Choroid plexus epithelial cell (primary cell): ENCODE measurements at places on chromosomes 2 and 18.
A peak's percentile ranks its signal among the peaks of the same experiment; 100 is the strongest.

- no peak for DNase-seq
Measured at GRCh38 chr2:237529452-237530402, 36.6 kb upstream of the PRLH start.

GRCh38 chr2:231057590-231057989 lies 923 bp downstream of the PSMD1 start:
- peak; percentile 61 for DNase-seq

GRCh38 chr2:159290289-159290907 lies 3.9 kb upstream of the WDSUB1 start:
- DNase-seq: peak; percentile 97

DNA sequence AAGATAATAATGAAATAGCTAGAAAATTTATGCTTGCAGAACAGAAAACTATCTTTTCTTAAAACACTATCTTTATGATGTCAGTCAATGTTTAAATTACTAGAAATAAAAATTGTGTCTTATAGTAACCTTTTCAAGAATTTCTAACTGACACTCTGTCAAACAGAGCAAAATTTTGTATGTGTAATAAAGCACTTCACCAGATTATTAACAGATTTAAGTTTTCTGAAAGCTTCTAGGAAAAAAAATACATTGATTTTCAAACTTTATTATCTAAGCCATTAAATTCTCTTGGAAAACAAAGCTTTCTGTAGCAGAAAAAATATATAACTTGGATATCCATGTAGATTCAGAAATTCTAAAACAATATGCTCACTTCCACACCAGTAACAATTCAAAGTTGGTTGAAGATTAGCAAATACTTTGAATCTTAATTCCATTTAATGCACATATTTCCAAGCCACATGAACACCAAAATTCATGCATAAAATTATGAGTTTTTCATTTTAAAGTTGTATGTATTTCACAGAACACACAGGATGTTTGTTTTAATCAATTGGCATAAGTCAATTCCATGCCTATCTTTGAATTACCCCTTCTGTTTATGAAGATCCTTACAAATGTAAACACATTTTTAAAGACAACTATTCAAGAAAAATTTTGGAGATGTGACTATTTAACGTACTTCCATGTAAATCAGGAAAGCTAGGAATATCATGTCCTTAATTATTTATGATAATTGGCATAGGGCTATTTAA lies 19.9 kb downstream of the FN1 start:
- no peak for DNase-seq

GRCh38 chr2:112000399-112001135 lies 54.5 kb upstream of the TMEM87B start:
- no peak for DNase-seq

GRCh38 chr2:168255866-168256265 lies 8.5 kb upstream of the STK39 start:
- no peak for DNase-seq

- no peak for DNase-seq
Measured at GRCh38 chr2:175861958-175862357, 140.1 kb downstream of the LNPK start.

DNA sequence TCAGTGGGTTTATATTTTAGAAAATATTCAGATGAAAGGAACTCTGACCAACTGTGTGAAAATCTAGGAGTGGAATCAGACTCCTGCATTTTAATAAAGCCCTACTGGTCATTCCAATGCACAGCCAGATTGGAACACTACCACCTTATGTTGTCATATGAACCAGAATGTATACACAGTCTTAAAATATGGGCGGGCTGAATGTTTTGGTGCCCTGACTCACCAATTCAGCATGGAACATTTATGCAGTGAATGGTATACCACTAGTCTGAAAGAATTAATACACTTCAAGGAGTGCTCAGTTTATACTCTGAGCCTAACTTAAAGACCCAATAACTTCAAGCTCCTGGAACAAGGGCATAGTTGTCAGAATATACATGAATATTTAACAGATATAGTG lies 280.9 kb upstream of the TCF4 start:
- DNase-seq: peak; percentile 21

GRCh38 chr2:174025271-174026121 lies 60.3 kb upstream of the SP3 start:
- DNase-seq: peak; percentile 95

- DNase-seq: no peak
Measured at GRCh38 chr18:58609536-58609993, 19.3 kb downstream of the ALPK2 start.

GRCh38 chr2:180761224-180761623 lies 219.2 kb upstream of the UBE2E3 start:
- DNase-seq: peak; percentile 84

DNA sequence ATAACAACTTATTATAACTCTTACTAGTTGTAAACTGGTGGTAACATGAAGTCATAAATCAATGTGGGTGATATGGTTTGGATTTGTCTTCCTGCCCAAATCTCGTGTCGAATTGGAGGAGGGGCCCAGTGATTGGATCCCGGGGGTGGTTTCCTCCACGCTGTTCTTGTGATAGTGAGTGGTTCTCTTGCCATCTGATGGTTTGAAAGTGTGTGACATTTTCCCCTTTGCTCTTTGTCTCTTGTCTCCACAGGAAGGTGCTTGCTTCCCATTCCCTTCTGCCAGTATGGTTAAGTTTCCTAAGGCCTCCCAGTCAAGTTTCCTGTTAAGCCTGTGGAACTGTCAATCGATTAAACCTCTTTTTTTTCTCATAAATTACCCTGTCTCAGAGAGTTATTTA lies 321.6 kb downstream of the DSEL start:
- no peak for DNase-seq

DNA sequence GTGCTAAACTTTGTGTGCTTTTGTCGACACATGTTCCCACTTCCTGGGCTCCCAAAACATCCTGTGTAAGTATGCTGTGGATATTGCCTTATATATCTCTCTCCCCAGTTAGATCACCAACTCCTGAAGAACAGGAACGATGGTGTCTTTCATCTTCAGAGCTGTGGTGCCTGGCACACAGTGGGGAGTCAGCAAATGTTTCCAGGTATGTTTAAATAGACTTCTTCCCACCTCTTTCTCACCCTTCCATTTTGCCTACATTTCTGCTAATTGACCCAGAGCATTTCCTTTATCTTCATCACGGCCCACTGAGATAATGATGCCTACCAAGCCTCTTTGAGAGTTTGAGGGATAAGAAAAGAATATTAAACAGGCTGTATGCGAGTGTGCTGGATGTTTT lies 60.7 kb downstream of the RND3 start:
- DNase-seq: no peak
